C1 segment of cervical spinal cord (tissue), 14 donors: ENCODE measurements at places on chromosomes 3 and 15.

- no peak for DNase-seq
Observed at GRCh38 chr15:27258287-27258686, 287.3 kb downstream of the GABRG3 start.

DNA sequence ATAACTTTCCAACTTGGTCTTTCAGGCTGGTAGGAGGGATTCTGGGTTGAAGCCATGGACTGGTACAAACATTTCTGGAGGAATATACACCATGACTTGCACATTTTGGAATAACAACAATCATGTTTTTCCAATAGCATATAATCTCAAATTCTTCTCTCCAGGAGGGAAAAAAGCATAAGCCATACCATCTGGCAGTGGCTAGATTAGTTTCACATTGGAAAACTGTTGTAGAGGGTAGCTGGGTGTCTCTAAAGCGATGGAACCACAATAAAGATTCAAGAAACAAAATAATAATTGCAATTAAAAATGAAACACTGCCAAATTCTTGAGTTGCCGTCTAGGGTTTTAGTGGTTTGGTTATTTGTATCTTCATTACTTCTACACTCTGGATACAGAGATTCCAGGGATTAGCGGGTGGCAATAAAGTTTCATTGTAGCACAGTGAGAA is 278.5 kb upstream of the RASGRP1 start:
- DNase-seq = no peak

GRCh38 chr3:60774617-60775016 is 476.6 kb downstream of the FHIT start:
- DNase-seq = no peak

- no peak for DNase-seq
Observed at GRCh38 chr3:114418724-114419543, 125.1 kb downstream of the TIGIT start.

- no peak for DNase-seq
Observed at GRCh38 chr3:43273416-43273815, 12.9 kb upstream of the SNRK start.

- no peak for DNase-seq
Observed at GRCh38 chr3:71104121-71104541, 479.4 kb downstream of the FOXP1 start.
